Dorsolateral prefrontal cortex (tissue), 122 donors: ENCODE measurements at places on chromosomes 13 and 19.

DNA sequence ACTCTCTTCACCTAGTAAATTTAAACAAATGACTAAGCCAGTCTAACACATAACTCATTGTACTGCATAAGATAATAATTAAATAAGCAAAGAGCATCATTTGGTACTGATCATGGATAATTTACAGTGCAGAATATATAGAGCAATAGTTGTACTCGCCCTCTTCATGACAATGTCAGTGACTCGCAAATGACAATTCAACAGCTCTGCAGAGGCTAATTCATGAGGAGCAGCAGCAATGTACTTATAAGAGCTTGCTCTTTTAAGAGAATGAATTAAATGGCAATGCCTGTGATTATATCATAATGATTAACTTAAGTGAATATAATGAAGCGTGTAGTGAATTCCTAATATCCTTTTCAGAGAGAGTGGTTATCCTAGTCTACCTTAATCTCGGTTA lies 284.5 kb upstream of the PCDH20 start:
- DNase-seq, result no peak

DNA sequence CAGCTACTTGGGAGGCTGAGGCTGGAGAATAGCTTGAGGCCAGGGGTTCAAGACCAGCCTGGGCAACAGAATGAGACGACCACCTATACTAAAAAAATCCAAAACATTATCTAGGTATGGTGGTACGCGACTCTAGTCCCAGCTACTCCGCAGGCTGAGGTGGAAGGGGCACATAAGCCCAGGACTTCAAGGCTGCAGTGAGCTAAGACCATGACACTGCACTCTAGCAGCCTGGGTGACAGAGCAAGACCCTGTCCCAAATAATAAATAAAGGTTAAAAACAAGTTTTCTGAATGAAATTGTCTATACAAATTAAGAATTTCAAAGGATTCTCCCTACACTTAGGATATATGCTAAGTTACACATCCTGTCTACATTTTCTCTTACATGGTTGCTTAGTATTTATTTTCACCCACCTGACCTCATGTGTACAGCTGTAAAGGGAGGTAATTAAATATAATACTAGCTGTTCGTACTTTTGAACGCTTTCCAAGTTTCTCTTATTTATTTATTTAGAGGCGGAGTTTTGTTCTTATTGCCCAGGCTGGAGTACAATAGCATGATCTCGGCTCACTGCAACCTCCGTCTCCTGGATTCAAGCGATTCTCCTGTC lies 1.6 kb downstream of the SLC25A30 start:
- DNase-seq, result no peak

DNA sequence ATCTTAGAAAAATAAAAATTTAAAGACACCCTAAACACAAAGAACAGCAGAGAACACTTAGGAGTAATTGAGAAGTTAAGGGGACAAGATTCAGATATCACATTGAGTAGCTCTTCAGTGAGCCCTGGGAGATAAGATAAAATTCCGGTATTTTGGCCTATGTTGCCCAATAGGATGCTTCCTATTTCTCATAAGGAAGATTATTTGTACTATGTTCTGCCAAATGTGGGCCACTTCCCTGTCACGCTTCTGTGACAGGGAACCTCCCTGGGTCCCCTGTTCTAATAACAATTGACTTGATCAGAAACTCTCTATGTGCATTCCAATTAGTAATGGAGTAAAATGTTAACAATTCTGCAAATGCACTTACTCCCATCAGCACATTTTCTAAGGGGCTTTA lies 310.7 kb downstream of the MYO16 start:
- DNase-seq, result no peak

- no peak for DNase-seq
Observed at GRCh38 chr19:23587546-23587945, 99.5 kb downstream of the ZNF675 start.

DNA sequence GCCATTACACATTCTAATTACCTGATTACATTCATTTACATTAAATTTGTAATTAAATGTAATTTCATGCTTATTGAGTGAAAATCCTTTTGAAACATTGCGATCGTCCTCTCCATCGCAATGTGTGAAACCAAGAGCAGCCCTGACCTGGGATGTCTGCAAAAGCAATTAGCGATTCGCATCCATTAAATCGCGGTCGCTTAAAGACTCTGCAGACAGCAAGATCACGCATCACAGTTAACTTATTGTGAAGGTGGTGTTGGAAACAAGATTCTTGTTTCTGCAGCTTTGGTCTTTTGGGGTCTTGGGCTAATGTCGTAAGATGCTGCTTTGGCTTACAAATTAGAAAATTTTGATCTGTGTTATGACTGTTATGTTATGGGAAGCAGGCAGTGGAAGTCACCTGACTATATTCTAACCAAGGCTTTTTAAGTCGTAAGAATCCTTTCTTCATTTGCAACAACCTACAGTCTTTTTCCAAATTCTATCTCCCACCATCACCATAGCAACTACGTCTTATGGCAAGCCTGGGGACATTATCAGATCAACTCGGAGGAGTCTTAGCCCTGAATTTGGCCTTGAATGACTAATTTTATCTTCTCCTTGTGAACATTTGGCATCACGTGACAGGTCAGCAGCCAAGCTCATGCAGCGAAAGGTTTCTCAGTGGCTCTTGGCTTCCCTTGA lies 142.8 kb upstream of the SOX1 start:
- DNase-seq, result no peak

DNA sequence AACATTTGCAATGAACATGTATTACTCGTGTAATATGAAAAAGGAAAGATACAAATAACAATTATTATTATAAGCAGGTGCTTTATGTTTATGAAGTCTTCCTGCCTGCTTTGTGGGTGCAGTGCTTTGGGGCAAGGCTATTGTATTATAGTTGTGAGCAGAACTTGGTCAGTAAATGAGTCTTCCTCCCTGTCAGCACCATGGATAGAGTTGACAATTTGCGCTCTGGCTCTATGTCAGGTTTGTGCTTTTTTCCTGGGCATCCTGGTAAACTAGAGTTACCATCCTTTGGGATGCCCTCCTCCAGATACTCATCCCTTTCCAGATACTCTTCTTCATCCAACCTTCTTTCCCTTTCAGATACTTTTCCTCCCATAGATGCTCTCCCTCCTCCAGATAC lies 19.6 kb downstream of the ERICH6B start:
- DNase-seq, result no peak
